D721Med (cell line): ENCODE measurements at places on chromosomes 3 and 15.

DNA sequence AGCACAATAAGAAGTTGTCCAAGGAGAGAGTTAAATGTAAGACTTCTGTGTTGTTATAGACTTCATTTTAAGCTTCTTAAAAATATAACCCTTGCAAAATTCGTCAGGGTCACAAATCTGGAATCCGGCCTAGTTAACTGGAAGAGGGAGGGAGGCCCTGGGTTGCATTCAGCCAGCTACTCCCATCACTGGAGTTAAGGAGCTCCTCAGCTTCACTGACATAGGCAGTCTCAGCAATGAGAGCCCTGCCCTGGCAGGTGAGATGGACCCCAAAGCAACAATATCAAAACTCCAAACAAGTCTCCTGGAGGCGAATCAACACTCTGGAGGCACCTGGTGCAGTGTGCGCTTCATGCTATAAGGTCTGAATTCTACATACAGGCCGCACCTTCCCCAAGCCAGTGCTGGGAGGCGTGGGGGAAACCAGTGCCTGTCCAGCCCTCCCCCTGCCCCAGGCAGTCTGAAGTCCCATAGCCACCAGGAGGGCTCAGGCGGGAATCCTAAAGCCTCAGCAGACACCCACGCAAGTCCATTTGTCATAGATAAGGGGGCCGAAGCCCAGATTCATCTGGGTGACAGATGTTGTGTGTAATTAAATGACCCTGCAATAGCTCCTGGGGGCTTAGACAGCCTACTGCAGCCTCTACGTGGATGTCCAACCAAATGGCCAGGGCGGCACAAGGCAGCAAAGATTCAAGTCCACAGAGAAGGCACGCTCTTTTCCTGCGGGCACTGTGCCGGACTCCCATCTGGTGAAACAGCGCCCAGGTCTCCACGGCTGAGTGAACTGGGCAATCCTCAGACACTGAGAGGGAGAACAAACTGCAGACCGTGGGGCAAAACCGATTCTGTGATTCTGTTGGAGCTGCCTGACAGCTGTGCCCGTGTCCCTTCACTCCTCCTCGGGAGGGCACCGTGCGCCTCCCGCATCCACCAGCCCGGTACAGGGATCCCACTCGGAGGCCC, 64.9 kb downstream of the ATP10A start:
- DNase-seq = no peak

GRCh38 chr3:23573827-23574226, 231.9 kb upstream of the UBE2E1 start:
- no peak for DNase-seq

DNA sequence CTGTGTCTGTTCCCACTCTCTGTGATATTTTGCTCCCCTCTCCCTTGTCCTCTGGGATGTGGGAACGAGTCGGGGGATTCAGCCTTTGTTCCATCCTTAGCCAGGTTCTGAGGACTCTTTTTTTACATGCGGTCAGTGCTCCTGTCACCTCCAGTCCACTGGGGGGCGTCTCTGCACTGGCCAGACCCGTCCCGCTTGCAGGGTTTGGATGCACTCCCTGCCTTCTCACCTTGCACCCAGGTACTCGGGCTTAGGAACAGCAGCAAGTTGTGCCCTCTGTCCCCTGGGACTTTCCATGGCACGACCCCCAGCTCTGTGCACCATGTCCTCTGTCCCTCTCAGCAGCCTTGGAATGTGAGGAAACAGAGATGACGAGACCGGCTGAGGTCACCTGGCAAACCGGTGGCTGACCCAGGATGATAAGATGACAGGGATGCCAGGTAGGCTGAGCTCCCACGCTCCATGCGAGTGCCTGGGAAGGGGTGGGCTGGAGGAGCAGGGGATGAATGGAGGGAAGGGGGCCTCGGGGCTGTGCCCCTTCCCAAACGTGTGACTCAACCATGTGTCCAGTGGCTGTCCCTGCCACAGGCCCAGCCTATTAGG, 27.3 kb upstream of the FGD5 start:
- DNase-seq = peak; percentile 72

GRCh38 chr15:57736591-57736990, 30.1 kb downstream of the POLR2M start:
- no peak for DNase-seq

GRCh38 chr3:184168363-184169120, 6.1 kb upstream of the AP2M1 start:
- DNase-seq = no peak

DNA sequence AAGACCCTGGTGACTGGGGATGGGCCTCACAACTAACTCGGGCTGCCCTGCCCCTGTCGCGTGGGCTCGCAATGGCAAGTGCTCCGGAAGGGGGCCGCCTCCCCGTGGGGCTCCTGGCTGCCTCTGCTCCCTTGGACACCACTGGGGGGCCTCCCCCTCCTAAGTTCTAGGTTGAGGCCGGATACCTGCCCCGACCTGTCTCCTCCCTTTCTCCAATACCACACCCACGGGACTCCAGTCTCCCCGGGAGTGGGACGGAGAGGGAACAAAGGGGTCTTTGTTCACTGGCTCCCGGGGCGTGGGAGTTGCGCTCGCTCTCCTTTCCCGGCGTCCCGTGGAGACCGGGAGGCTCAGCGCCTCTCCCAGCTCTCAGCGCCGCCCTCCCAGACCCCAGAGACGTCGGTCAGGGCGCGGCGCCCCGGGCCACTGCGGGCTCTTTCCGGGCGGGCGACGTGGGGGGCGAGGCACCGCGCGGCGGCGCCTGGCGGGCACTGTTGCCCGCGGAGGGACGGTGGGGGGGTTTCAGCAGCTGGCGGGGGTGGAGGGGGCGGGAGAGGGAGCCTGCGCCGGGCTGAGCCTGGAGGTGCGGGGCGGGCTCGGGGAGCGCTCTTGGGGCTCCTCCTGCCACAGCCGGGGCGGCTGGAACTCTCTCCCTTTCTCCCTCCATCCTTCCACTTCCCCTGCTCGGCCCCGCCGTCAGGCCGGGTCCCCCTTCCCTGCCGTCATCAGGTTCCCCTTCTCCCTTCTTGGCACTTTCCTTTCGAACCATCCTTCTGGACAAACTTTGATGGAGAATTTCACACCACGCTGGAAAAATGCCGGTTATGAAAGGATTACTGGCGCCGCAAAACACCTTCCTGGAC, at the start of gene KCNH8:
KCNH8 (plus strand) TSS at position 606 of the 863 bp plus-strand sequence; CDS start at position 816, 210 bp downstream.
- no peak for DNase-seq

DNA sequence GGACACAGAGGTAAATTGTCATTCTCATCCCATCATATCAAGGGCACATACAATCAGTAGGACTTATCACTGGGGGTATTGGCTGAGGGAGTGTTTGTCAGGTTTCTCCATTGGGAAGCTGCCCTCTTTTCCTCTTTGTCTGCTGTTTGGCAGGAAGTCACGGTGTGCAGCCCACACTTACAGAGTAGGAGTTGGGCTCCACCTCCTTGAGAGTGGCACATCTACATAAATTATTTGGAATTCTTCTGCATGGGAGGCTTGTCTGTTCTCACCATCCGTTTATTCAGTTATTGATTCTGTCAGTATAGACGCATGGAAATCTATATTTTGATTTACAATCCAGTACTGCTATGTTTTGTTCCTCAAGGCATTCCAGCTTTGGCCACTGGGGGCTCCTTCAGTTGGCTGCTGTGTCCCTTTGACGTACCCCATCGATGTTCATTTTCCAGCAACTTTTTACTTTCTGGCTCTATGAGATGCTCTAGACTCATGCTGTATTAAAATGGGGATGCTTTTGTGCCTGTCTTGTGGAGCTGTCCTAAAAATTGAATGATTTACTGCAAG, 200.3 kb downstream of the SLCO3A1 start:
- no peak for DNase-seq

DNA sequence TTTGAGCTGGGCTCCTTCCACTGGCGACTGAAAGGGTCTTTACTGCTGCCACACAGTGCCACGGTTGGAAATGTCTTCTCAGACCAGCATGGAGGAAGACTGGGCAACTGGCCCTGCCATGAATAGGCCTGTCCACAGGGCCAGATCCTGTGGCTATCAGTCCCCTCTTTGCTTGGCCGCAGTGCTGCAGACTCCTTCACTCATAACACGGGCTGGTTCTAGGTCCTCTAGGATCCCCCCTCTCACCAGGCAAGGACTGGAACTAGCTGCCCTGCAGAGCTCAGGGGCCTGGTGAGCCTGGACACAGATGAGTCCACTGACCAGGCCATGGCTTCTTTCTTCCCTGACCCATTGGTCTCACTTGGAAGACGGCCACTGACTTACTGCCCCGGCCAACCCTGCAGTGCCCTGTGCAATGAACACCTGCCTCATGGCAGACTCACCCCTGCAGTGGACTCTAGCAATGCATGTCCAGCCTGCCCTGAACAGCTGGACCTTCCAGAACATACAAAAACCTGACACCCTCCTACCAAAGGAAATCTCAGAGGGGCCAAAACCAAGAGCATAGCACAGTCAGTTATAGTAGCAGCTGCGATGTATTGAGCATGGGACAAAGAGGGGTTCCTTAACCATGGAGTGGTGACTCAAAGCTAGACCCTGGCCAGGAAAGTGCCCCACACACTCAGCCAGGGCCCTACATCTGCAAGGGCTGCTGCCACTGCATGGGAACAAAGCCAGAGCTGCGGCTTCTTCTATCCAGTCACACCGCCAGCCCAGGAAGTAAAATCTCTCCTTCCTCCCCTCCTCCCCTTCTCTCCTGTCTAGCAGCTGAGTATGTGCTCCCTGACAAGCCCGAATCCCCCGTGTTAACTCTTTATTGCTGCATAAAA, 72.1 kb upstream of the ITGA11 start:
- no peak for DNase-seq
